ENCODE measurements at places on chromosomes 3 and 15.

GRCh38 chr3:46435081-46435726, 28.1 kb downstream of the CCRL2 start:
- DNase-seq = no peak

DNA sequence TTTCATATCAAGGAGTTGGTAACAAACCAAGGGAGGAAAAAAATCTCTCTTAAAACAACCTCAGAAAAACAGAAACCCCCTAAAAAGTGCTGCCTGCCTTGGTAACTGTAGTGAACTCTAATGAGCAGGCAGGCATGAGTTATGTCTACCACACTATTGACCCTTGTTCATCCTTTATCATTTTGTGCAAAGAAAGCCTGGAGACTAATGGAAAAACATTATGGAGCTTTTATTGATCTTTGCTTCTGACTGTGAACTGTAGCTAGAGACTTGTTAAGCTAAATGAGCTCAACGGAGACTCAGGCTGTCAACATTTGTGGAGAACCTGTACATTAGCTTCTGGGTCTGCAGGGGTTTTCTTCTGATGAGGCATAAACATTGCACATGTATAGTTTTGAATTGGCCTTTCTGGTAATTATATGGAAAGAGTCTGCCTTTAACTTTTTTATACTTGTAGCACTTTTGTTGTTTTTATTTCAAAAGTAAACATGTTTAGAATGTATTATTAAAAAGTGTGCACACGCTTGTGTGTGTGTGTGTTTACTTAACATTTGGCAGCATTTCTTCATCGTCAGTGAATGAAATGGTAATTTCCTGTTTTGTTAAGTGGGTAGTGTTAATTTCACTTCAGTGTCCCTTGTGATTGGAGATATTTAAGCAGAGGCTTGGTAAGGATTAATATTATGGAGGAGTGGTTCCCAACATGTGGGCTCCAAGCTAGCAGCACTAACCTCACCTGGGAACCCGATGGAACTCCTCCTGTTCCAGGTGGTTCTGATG, 15.9 kb upstream of the SPTSSB start:
- no peak for DNase-seq

- no peak for DNase-seq
Measured at GRCh38 chr15:92385096-92385495, 8.6 kb upstream of the ST8SIA2 start.

- DNase-seq = no peak
Measured at GRCh38 chr3:45864760-45865519, 21.4 kb upstream of the CCR9 start.

DNA sequence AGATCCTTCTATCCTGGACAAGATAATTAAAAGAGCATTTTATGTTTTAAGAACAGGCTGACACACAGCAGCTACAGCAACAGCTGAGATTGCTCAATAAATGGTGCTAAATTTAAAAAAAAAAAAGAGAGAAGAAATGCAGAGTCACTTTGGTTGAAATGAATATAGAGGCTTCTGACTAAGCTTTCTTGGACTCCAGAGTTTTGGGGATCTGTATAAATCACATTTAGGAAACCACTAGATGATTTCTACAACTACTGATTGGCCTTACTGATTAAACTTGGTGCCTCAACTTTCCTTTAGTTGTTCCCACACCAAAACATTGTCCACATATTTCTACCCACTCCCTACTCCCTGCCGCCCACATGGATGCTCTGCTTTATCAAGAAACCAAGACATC, 132.9 kb upstream of the ZBTB20 start:
- DNase-seq = no peak

Data from mucosa of descending colon (tissue), 3 donors.